ENCODE measurements at places on chromosomes 5 and 9. TPM values are rescaled to one million over a fixed set of nuclear protein-coding genes. Genes with fewer than 3 reads are reported as not detected.

Gene DOCK2
- 49.7 TPM for total RNA-seq

Gene NDOR1
- 6.2 TPM for total RNA-seq

Gene PCDHB12
- 1.0 TPM for total RNA-seq

Gene SARDH
- 0.34 TPM for total RNA-seq

Gene NR5A1
- total RNA-seq, result not detected

Gene ZNF354C
- total RNA-seq, result 6.5 TPM

Gene CDC20B
- total RNA-seq, result not detected

Gene PCDHA1
- not detected for total RNA-seq

Gene PSMD5
- 48.7 TPM for total RNA-seq

Gene ITK
- total RNA-seq, result 2.8 TPM

Gene TMEM252
- total RNA-seq, result not detected

Gene MARCOL
- total RNA-seq, result not detected

Measured in subcutaneous adipose tissue (tissue), 4 donors.